Stimulated activated CD4-positive, alpha-beta T cell treated with anti-CD3 and anti-CD28 coated beads, Interleukin-12 subunit alpha, Interleukin-12 subunit beta, amount 100 ng/mL, for 24 hours (primary cell): ENCODE measurements at places on chromosomes 3 and 15.

GRCh38 chr3:119559441-119559963 is at the start of gene CD80:
Gene CD80, minus strand, starts transcription at chr3:119559614. Its CDS starts 1,886 bp downstream, at chr3:119557728.
- peak; percentile 56 for DNase-seq

DNA sequence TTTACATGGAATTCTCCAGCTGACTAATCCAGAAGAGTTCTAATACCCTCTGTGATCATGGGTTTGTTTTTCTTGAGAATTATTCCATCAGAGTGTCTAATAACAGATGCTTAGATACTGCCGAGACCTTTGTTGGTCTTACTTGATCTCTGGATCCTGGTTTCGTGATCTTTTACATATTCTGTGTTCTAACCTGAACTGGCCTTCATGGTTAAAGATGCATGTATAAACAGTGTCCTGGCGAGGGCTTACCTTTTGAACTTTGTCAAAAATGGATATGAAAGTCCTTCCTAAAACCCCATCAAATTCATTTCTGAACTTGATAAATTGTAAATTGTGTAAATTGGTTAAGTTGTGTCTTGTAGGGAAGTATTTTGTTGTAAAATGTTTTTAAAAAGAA is 24.8 kb downstream of the UBE2Q2 start:
- DNase-seq, result no peak

- DNase-seq, result no peak
These were observed 24.7 kb downstream of the IP6K1 start for GRCh38 chr3:49761661-49762060.

DNA sequence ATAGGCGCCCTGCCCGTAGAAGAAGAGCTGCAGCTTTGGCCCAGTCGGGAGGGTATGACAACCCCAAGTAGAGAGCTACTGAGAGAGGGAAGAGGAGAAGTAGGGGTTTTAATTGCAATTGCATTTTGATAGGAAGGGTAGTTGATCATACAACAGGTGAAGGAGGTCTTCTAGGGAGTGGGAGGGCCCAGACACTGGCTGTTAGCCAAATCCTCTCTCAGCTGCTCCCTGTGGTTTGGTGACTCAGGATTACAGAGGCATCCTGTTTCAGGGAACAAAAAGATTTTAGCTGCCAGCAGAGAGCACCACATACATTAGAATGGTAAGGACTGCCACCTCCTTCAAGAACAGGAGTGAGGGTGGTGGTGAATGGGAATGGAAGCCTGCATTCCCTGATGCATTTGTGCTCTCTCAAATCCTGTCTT is 408.9 kb upstream of the THBS1 start:
- DNase-seq, result peak; percentile 2

- DNase-seq, result no peak
These were observed 31.1 kb upstream of the SLC24A5 start for GRCh38 chr15:48089702-48090101.

- DNase-seq, result no peak
These were observed 167.6 kb upstream of the CADPS start for GRCh38 chr3:63042833-63043232.

DNA sequence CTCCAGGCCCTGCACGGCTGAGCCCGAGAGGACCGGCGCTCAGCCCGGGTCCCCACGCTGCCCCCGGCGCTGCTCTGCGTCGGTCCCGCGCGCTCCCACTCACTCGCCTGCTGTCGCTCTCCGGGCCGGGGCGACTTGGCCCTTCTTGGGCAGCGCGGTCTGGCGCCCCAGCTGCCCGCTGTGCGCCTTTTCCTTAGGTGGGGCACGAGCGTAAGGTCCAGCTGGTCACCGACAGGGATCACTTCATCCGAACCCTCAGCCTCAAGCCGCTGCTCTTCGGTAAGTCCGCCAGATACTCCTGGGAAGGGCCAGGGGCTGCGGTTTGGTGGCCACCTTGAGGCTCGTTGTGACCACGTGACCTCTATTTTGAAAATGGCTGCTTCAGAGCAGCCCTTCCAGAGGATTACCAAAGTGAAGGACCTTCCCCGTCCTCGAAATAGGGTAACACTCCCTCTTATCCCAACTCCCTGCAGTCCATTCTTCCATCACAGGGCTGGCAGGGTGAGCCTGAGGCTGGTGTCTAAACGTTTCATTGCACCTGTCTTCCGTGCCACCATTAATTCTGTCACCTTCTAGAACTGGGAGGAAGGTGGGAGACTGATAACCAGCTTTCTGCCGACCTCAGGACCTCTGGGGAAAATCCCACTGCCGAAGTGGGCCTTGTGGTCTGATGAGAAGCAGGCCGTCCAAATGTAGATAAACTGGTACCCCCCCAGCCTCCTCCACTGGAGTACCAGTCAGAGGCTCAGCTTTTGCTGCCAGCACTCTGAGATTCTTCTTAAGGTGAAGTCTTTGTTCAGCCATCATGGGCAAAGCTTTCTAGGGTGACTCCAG is 812 bp downstream of the P4HTM start:
- DNase-seq, result no peak
